IMR-90 (cell line): ENCODE measurements at places on chromosomes 2 and 18.
A peak's percentile ranks its signal among the peaks of the same experiment; 100 is the strongest.

- H3K27me3 ChIP-seq: no peaks in the 10 kb centered on the region
- peak overlapping the region; percentile 87; the same call in 1 of the 2 replicates for H3K4me3 ChIP-seq
- H3K4me1 ChIP-seq: no peaks in the 10 kb centered on the region; the same call in 1 of the 2 replicates
- no peak for DNase-seq
- peaks cover 9% of the 10 kb centered on the region for H3K36me3 ChIP-seq
Measured at GRCh38 chr2:241103176-241103595, 1.1 kb upstream of the MTERF4 start.

GRCh38 chr2:200786826-200787225 is 24.9 kb upstream of the BZW1 start:
- peak; percentile 91 for DNase-seq
- peak overlapping the region; percentile 88 for H3K27ac ChIP-seq
- H3K4me3 ChIP-seq: no peak overlapping the region
- H3K36me3 ChIP-seq: no peaks in the 10 kb centered on the region
- H3K4me1 ChIP-seq: peaks cover 12% of the 10 kb centered on the region

DNA sequence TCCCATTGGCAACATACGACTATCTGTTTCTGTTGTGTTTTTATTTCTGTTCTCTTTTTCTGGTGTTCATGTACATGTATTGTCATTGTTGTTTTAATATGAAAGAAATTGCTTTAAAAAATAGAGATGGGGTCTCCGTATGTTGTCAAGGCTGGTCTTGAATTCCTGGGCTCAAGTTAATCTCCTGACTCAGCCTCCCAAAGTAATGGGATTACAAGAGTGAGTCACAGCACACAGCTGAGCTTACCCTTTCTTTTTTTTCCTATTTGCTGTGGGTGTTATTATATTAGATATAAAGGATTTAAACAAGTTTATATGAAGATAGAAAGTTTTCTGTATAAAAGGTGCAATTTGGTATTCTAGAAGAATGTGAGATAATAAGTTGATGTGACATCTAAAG is 554.6 kb downstream of the DSC3 start:
- H3K4me3 ChIP-seq: no peak overlapping the region
- DNase-seq: no peak
- no peaks in the 10 kb centered on the region for H3K4me1 ChIP-seq
- no peaks in the 10 kb centered on the region for H3K36me3 ChIP-seq
- no peak overlapping the region for H3K27ac ChIP-seq

GRCh38 chr2:145277922-145278321 is 758.0 kb upstream of the ZEB2 start:
- H3K27me3 ChIP-seq: no peaks in the 10 kb centered on the region
- no peaks in the 10 kb centered on the region for H3K36me3 ChIP-seq
- H3K27ac ChIP-seq: no peak overlapping the region
- peak; percentile 50 for DNase-seq
- no peaks in the 10 kb centered on the region for H3K4me1 ChIP-seq

- no peaks in the 10 kb centered on the region for H3K36me3 ChIP-seq
- no peaks in the 10 kb centered on the region for H3K27me3 ChIP-seq
- no peak for DNase-seq
- no peak overlapping the region for H3K27ac ChIP-seq
- no peaks in the 10 kb centered on the region for H3K4me1 ChIP-seq
- no peak overlapping the region for H3K4me3 ChIP-seq
Measured at GRCh38 chr2:223386189-223386588, 216.0 kb downstream of the SCG2 start.

DNA sequence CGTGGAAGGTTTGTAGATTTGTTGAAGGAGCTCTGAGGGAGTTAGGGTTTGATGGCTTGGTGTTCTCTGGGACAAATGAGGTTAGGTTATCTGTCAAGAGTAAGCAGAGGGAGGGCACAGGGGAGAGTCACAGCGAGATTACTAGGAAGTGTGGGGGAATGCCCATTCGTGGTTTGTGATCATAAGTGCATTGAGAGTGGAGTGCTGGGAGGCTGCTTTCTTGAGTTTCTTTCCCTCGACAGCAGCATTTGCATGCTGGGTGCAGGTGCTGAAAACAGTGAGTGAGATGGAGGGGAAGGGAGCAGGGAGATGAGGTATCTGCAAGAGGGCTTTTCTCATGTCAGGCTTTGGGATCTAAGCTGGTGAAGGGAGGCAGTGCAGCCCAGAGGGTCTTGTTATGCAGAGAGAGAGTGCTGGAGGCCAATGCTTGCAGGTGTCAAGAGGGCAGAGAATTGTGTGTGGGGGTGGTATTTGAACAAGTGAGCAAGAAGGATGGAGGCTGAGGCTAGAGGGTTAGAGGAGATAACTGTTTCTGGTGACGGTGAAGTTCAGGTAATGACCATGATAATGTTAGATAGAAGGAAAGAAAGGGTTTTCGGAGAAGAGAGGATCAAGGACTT is 8.8 kb downstream of the RALB start:
- H3K4me1 ChIP-seq: peaks cover 7% of the 10 kb centered on the region
- H3K36me3 ChIP-seq: no peaks in the 10 kb centered on the region
- no peak for DNase-seq
- H3K4me3 ChIP-seq: no peak overlapping the region

DNA sequence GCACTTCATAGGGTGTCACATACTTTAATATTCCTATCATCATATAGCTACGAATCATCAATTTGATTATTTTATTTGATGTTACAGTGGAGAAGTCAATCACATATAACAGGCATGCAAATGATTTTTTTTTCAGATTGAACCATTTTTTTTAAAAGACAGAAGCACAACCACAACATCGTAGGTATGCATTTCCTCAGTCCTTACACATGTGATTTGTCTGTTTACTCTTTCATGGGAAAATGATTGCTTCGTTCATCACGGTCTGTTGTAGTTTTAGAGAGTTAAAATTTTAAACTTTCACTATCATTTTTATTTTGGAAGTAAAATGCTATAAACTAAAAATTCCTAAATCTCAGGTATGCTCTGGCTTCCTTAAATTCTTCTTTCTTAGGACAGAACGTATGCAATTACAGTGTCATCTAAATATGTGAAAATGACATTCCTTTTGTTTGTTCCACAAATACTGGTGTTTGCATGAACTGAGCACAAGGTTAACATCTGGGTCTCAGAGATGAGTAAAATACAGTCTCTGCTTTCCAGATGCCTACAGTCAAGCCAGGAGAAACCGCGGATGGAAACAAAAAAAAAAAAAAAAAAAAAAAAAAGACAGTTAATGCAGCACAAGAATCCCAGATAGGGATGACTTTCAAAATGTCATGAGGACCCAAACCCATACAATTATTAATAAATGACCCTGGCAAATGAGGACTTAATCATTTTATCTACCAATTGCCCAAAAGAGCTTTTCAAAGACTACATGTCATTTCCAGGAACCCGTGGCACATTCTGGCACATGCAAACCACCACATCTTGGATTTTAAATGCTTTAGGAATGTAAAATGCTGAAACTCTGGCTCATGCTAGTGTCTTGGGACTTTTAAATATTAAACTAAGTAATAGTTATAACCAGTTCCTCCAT is 201.2 kb downstream of the LRP1B start:
- no peak overlapping the region for H3K4me3 ChIP-seq
- DNase-seq: no peak
- H3K27me3 ChIP-seq: no peaks in the 10 kb centered on the region
- no peaks in the 10 kb centered on the region for H3K36me3 ChIP-seq

- no peak overlapping the region for H3K27ac ChIP-seq
- H3K4me1 ChIP-seq: no peaks in the 10 kb centered on the region
- DNase-seq: peak; percentile 24
- no peak overlapping the region for H3K4me3 ChIP-seq
Measured at GRCh38 chr18:58263055-58263957, 219.3 kb downstream of the NEDD4L start.

DNA sequence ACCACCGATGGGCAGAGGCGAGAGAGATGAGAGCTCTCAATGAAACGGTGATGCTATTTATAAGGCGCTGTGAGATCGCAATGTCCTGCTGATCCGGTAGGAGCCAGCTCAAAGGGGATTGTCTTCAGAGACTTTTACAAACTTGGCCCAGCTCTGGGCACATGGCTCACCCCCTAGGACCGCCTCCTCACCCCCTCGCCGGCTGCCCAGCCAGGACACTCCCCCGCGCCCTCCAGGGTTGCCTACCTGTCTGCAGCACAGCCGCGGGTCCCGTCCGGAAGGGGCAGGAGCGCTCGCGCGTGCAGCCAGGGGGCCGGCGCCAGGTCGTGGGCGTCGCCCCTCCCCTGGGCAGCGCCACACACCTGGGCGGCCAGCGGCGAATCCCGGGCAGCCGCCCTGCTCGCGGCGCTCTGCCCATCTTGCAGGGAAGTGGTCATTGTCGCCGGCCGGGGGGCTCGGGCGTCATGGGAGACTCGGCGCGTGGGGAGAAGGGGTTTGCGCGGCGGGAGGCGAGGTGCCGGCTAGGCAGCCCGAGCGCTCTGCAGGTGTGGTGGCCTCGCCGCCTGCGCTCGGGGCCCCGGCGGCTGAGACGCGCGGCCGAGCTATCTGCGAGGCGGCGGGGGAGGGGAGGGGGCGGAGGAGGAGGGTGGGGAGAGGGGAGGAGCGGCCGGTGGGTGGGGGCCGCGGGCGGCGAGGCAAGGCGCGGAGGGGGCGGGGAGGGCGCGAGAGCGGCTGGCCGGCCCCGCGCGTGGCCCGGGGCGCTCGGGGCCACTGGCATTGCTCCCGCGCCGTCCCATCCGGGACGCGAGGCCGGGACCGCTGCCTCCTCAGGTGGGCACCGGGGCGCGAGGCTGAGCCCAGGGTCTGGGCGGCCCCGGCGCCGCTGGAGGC is at the start of gene GRB14:
Gene GRB14 (minus strand): TSS at position 610 of the 891 bp plus-strand sequence. CDS start 173 bp downstream, at position 437.
- H3K27me3 ChIP-seq: peaks cover 21% of the 10 kb centered on the region
- no peak within 1 kb of the TSS for H3K27ac ChIP-seq
- H3K4me1 ChIP-seq: no peaks in the 10 kb centered on the region; the same call in 1 of the 2 replicates
- no peaks in the 10 kb centered on the region for H3K36me3 ChIP-seq
- DNase-seq: no peak
- peak within 1 kb of the TSS; percentile 29; the same call in 1 of the 2 replicates for H3K4me3 ChIP-seq

- no peaks in the 10 kb centered on the region for H3K27me3 ChIP-seq
- peak; percentile 59 for DNase-seq
- peaks cover 26% of the 10 kb centered on the region for H3K36me3 ChIP-seq
- H3K27ac ChIP-seq: no peak overlapping the region
Measured at GRCh38 chr2:33395655-33396249, 80.7 kb upstream of the RASGRP3 start.

- H3K27ac ChIP-seq: no peak overlapping the region
- H3K36me3 ChIP-seq: no peaks in the 10 kb centered on the region
- no peaks in the 10 kb centered on the region for H3K27me3 ChIP-seq
- H3K4me1 ChIP-seq: peaks cover 6% of the 10 kb centered on the region
- H3K4me3 ChIP-seq: no peak overlapping the region
Measured at GRCh38 chr2:160252278-160252887, 52.3 kb upstream of the ITGB6 start.

- H3K27ac ChIP-seq: peak overlapping the region; percentile 95
- H3K4me1 ChIP-seq: peaks cover 4% of the 10 kb centered on the region; the same call in 1 of the 2 replicates
- peak overlapping the region; percentile 97 for H3K4me3 ChIP-seq
- DNase-seq: peak; percentile 69
- H3K36me3 ChIP-seq: no peaks in the 10 kb centered on the region
Measured at GRCh38 chr18:25349131-25349925, 2.6 kb downstream of the ZNF521 start.

- no peaks in the 10 kb centered on the region for H3K36me3 ChIP-seq
- peaks cover 3% of the 10 kb centered on the region; the same call in 1 of the 2 replicates for H3K4me1 ChIP-seq
Measured at GRCh38 chr2:12536976-12537375, 179.8 kb upstream of the TRIB2 start.

GRCh38 chr2:46984642-46985476 is 69.3 kb upstream of the MCFD2 start:
- peaks cover 22% of the 10 kb centered on the region for H3K36me3 ChIP-seq
- no peaks in the 10 kb centered on the region for H3K27me3 ChIP-seq
- no peak overlapping the region for H3K4me3 ChIP-seq
- peaks cover 47% of the 10 kb centered on the region for H3K4me1 ChIP-seq
- peak; percentile 97 for DNase-seq
- peak overlapping the region; percentile 82 for H3K27ac ChIP-seq

DNA sequence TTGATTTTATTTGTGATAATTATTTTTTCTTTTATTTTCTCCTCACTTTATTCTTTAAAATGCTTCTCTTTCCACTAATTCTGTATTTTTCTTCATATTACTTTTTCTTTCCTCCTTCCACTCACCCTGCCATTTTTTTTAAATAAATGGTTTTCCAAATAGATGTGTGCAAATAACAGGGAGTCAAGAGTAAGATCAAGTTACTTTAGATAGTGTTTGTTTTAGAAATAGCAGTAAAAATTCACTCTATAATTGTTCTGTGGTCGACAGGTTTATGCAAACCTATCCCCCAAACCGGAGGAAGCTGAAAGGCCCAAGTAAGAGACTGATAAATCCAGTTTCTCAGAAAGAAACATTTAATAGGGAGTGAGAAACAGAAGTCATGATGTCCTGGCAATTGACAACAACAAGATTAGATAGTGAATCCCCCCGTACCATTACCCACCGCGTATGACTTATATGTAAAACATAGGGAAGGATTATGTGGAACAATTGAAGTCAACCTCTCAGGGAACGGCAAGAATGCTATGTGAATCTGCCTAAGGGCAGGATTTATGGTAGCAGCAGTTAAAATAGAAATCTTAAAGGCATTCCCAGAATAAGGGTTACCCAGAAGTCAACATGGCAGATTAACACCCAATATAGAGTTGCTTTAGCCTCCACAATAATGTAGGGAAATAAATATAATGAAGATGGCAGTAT is 75.5 kb downstream of the KYNU start:
- no peak overlapping the region for H3K4me3 ChIP-seq
- no peak for DNase-seq

DNA sequence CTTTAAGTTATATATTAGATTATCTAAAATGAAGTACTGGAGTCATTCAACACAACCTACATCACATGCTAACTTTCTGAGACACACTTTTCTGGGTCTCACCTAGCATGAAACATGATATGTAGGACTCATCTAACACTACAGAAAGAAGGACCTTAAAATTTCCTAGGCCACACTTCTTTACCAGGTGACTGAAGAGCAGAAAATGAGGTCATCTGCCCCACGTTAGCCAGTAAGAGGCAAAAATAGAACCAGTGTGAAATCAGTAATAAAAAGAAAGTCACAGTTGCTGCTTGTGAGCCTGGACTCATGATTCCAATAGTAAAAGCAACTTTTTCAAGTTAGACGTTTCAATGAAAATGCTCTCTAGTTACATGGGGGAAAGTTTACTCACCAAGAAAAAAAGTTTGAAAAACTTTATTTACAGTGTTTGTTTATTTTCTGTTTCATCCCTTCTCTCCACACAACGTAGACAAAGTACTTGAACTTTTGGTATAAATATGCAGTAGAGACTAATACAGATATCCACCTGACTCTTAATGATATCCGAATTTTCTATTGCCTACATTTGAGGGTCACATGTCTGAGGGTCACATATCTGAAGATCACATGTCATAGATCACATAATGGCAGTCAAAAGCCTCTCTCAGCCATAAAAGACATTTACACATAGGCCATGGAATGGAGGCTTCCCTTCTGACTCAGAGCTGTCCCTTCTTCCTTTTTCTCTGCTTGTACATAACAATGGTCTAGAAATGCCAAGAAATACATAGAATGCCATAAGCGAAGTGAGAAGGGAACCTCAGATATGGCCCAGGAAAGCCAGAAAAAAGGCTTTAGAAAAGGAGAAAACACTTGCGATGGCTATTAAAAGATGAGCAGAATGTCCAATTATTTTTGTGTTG is 362.9 kb downstream of the ZEB2 start:
- DNase-seq: no peak
- H3K4me3 ChIP-seq: no peak overlapping the region
- no peak overlapping the region for H3K27ac ChIP-seq
